ENCODE measurements at places on chromosomes 1 and 21.

DNA sequence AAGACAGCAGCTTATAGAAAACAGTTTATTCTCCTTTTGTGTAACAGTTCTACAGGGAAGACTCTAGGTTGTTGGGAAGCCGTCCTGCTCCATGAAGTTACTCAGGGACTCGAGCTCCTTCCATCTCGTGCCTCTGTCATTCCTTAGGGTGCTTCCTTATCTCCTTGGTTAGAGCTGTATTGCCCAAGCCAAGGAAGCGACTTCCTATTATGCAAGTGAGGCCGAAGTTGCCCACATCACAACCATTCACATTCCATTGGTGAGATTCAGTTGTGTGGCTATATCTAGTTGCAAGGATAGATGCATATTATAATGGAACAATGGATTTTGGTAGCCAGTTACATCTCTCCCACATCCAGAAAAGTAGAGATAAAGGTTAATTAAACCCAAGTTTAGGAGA is 9.0 kb downstream of the GSTM5 start:
- DNase-seq, result no peak

GRCh38 chr1:37752583-37753471 is 12.1 kb downstream of the EPHA10 start:
- DNase-seq, result no peak

- no peak for DNase-seq
Measured at GRCh38 chr1:230972855-230973271, 5.8 kb downstream of the TTC13 start.

DNA sequence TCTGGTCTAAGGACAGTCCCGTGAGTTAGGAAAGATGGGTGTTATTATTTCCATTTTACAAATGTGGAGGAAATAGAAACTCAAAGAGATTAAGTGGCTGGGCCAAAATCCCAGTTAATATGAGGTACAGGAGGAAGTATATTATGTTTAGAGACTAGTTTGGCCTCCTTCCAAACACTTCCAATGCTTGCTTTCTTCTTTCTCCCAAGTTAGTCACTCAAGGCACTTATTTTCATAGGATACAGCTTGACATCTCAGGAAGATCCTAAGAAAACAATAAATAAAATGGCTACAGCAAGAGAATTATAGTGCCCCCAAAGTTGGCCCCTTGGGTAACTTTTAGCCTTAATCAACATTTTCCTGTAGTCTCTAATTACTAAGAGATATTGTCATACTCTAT is 47.5 kb upstream of the IPO9 start:
- no peak for DNase-seq

GRCh38 chr1:151834239-151834638 is 2.6 kb upstream of the RORC start:
- DNase-seq, result no peak

GRCh38 chr1:161106431-161106830 is 8.3 kb downstream of the KLHDC9 start:
- no peak for DNase-seq

GRCh38 chr21:35239811-35240219 is 190.7 kb upstream of the RUNX1 start:
- no peak for DNase-seq

GRCh38 chr1:162218975-162219374 is 149.5 kb downstream of the NOS1AP start:
- DNase-seq, result no peak

DNA sequence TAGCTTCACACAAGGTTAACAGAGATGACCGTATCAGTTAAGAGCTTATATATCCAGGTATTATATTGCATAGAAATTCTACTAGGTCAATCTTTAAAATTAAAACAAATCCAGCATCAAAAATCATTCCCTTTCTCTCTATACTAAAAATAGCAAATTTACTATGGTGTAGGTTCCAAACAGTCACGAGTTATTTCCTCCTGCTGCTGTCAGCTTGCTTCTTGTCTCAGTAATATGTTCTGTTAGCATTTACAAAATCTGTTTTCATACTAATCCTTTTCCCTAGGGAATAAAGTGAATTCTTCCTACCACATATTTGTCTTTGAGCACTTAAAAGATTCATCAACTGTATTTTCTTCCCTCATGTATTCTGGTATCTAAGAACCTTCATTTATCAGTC is 2.5 kb downstream of the WDR26 start:
- DNase-seq, result no peak

DNA sequence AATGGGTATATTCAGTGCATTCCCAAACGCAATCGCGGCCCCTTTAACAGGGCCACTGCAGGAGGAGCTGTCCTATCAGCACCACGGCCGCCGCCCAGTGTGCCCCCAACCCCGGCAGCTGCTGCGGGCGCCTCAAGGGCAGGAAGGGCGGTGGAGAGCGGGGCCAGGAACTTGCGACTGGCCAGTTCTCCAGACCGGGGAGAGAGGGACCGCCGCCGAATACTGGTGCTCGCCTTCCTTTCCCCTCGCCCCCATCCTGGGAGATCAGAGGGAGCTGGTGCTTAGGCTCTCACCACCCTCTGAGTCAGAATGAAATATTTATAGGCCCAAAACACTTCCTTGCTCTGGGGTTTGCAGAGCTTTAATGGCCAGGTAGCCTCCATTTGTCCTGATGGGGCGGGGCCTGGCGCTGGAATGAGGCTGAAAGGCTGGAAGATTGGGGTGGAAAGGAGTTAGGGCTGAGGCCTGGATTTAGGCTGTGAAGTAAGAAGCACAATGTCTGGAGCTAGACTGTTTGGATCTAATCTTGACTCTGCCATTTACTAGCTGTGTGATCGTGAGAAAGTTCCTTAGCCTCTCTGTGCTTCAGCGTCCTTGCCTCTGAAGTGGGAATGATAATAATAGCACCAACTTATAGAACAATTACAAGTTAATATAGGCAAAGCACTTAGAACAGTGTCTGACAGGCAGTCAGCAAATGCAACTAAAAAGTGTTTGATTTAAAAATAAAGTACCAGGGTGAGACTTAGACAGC is 75.5 kb downstream of the NAV1 start:
- DNase-seq, result no peak

- no peak for DNase-seq
Measured at GRCh38 chr1:206635978-206636345, 626 bp downstream of the DYRK3 start.

GRCh38 chr1:16905110-16905867 is 9.5 kb downstream of the RNU1-2 start:
- peak; percentile 100 for DNase-seq

DNA sequence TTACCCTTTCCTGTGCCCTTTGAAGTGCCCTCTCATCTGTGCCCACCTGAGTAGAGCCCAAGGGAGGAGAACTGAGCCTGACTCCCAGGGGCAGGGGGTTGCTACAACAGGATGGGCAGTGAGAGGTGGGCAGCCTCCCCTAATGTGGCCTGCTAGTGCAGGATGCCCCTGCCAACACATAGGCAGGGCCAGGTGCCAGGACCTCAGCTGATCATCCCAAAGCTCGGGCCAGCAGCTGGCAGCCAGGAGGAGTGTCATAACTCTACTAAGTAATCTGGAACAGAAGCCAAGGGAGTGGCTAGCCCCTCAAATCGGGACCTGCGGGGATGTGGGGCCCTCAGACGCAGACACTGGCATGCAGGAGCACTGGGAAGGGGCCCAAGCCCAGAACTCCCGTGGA is 208.8 kb upstream of the RAB4A start:
- peak; percentile 58 for DNase-seq

- no peak for DNase-seq
Measured at GRCh38 chr1:210587566-210587965, 258.9 kb downstream of the HHAT start.

GRCh38 chr1:31739346-31739745 is 24.8 kb downstream of the ADGRB2 start:
- DNase-seq, result no peak

- DNase-seq, result no peak
Measured at GRCh38 chr1:89405275-89405929, 41.5 kb downstream of the GBP6 start.

DNA sequence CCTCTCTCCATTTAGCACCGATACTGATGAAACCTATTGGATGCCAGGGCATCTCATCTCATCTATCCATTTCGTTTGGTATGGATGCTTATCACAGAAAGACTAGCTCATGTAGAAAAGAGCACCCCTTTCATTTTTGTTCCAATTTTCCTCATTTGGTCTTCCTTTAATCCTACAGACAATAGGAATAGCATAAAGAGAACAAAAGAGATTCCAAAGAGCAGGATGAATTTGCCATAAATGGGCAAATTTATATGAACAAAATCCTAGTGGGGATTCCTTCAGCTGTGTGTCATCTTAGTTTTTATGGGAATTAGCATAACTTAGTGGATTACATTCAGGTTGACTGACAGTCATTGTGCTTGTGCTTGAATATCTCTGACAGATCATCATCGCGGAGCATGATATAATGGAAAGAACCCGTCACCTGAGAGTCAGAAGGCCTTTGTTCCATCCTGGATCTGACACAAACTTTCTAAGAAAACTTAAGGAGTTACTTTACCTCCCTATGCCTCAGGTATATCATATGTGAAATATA is 777.5 kb upstream of the ADGRL2 start:
- no peak for DNase-seq

DNA sequence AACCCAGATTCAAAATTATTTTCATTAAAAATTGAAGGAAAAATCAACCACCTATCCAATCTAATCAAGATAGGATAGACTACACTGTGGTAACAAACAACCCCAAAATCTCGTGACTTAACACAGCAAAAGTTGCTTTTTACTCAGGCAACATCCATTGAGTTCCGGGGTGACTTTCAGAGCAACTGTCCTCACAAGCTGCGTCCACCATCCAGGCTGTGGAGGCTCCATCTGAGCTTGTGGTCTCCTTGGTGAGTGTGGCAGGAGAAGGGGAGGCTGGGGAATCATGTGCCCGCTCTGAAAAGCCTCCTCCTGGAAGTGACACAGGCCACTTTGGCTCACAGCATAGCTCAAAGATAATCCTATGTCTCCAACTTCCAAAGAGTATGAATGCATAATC is 52.4 kb downstream of the CD2 start:
- no peak for DNase-seq

DNA sequence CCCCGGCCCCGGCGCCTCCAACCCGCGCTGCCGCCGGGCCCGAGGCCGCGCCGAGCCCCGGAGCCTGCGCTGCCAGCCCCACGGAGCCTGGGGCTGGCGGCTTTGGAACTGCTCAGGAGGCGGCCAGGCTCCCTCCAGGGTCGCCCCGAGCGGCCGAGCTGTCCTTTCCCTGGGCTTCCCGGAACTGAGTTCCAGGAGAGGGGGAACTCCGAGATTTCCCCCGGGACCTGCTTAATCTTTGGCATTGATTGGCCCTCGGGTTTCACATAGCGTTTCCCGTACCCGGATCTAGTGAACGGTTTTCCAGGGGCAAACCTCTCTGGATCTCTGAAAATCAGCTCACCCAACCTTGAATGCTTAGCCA is 504 bp downstream of the H6PD start:
- peak; percentile 4 for DNase-seq

DNA sequence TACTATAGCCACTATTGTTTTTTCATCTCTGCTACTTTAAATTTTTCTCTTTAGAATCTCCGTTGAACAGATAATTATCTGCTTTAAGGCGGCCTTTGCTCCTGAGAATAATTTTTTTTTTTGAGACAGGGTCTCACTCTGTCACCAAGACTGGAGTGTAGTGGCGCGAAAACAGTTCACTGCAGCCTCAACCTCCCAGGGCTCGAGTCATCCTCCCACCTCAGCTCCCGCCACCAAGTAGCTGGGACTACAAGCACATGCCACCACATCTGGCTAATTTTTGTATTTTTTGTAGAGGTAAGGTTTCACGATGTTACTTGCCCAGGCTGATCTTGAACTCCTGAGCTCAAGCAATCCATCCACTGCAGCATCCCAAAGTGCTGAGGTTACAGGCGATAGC is 28.6 kb downstream of the TRIT1 start:
- DNase-seq, result no peak

DNA sequence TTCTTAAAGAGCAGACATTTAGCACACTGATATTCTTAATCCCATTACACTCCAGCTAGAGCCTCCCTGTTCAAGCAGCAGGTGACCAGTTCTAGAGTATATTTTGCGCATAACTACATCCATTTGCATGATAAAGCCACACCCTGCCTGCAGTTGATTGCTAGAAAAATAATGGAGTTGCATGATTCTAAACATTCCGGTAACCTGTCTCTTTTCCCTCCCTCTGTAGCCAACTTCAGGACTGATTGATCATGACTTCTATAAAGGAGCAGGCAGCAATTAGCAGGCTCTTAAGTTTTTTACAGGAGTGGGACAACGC is 14.9 kb downstream of the ARMH1 start:
- DNase-seq, result no peak
